ENCODE measurements at places on chromosomes 12 and 14.
A peak's percentile ranks its signal among the peaks of the same experiment; 100 is the strongest.

DNA sequence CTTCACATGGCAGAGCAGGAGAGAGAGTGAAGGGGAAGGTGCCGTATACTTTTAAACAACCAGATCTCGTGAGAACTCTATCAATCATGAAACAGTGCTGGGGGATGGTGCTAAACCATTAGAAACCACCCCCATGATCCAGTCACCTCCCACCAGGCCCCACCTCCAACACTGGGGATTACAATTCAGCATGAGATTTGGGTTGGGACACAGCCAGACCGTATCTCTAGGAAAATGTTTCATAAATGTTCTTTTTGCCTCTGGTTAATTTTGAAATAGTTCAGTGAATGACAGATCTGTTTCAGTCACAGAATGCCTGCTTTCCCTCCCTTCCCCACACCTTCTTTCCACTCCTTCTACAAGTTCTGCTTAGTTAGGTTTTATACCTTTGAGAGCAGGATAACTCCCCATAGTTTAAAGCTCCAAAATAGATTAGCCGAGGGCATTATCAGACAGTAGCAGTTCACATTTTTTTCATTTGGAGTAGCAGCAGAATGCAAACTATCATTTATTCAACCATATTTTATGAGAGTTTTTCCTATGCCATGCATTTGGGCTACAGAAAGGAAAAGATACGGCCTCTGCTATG lies 27.1 kb downstream of the PELI2 start:
- no peaks in the 10 kb centered on the region for H3K27me3 ChIP-seq
- no peak for DNase-seq
- H3K36me3 ChIP-seq = no peaks in the 10 kb centered on the region
- H3K4me3 ChIP-seq = no peak overlapping the region

DNA sequence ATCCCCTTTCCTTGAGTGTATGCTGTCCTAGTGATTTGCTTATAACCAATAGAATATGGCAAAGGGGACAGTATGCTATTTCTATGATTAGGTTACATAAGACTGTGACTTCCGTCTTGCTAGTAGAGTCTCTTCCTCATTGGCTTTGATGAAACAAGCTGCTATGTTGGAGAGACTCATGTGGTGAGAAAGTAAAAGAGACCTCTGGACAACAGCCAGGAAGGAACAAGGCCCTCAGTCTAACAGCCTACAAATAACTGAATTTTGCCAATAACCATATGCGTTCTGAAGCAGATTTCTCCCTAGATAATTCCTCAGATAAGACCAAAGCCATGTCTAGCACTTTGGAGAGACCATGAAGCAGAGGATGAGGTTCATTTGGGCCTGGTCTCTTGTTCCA lies 134.5 kb upstream of the NAV3 start:
- H3K27ac ChIP-seq = no peak overlapping the region
- no peaks in the 10 kb centered on the region for H3K4me1 ChIP-seq
- no peak for DNase-seq
- no peak overlapping the region for H3K4me3 ChIP-seq
- H3K27me3 ChIP-seq = no peaks in the 10 kb centered on the region
- no peaks in the 10 kb centered on the region for H3K36me3 ChIP-seq

DNA sequence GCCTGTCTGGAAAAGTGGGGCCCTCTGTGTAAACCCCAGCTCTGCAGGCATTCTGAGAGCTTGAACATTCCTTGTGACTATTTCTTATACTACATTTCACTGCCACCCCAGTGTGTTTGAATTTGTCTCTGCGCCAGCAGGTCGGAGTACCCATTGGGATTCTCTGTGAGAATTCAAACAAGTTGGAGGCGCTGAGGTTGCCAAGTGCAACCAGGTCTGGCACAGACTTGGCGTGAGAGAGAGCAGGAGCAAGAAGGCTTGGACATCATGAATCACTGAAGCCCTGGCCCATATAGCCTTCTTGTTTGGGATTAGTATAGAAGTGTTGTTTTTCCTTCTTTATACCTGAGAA lies 33.0 kb upstream of the ATP2A2 start:
- H3K4me3 ChIP-seq = no peak overlapping the region
- no peak overlapping the region for H3K27ac ChIP-seq
- 0 out of 2 replicates have a peak, but pooled peaks cover under 1% of the 10 kb centered on the region for H3K4me1 ChIP-seq
- DNase-seq = no peak
- no peaks in the 10 kb centered on the region for H3K27me3 ChIP-seq

GRCh38 chr14:95071649-95072280 lies 85.6 kb downstream of the DICER1 start:
- H3K27ac ChIP-seq = no peak overlapping the region
- no peaks in the 10 kb centered on the region for H3K36me3 ChIP-seq
- no peak overlapping the region for H3K4me3 ChIP-seq

- H3K27ac ChIP-seq = no peak overlapping the region
- no peak for DNase-seq
- no peak overlapping the region for H3K4me3 ChIP-seq
- H3K36me3 ChIP-seq = no peaks in the 10 kb centered on the region
Measured at GRCh38 chr14:46672128-46672527, 20.5 kb upstream of the RPL10L start.

GRCh38 chr14:94979891-94980290 lies 177.4 kb downstream of the DICER1 start:
- H3K27me3 ChIP-seq = no peaks in the 10 kb centered on the region
- no peak overlapping the region for H3K4me3 ChIP-seq
- no peaks in the 10 kb centered on the region for H3K4me1 ChIP-seq
- no peaks in the 10 kb centered on the region for H3K36me3 ChIP-seq

- peak overlapping the region; percentile 40 for H3K27ac ChIP-seq
- H3K27me3 ChIP-seq = no peaks in the 10 kb centered on the region
- no peak overlapping the region for H3K4me3 ChIP-seq
- peaks cover 39% of the 10 kb centered on the region for H3K4me1 ChIP-seq
- H3K36me3 ChIP-seq = no peaks in the 10 kb centered on the region
Measured at GRCh38 chr14:58747181-58747580, 109.4 kb downstream of the DACT1 start.

DNA sequence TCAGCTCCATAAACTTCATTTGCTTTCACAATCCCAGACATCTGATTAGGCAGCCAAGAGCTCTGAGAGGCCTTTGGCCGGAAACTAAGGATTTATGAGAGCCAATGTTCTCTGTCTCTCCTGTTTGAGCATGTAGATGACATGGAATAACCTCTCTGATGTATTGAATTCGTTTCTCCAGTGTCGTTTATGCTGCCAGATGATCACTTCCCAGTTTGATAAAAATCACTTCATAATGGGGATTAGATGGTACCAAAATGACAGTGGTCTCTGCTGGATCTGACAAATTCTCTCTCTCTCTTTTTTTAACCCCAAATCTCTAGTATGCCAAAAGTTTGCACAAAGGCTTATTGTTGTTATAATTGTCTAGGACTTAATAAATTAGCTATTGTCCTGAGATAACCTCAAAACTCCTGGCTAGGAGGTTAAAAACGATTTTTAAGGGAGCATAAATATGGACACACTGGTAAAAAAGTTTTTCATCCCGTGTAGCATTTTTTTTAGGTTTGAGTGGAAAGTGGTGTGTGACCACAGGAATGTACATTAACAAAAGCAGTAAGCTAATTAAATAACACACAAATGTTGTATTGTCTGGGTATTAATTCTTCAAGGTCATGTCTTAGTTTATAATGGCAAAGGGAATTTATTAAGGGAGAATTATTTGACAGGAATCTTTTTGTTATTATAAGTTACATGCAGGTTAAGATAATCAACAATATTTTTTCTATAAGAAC lies 82.6 kb upstream of the USP44 start:
- H3K27ac ChIP-seq = peak overlapping the region; percentile 75
- H3K27me3 ChIP-seq = no peaks in the 10 kb centered on the region
- peaks cover 21% of the 10 kb centered on the region for H3K4me1 ChIP-seq
- no peaks in the 10 kb centered on the region for H3K36me3 ChIP-seq
- peak; percentile 49 for DNase-seq
- no peak overlapping the region for H3K4me3 ChIP-seq

- H3K27ac ChIP-seq = no peak overlapping the region
- no peak overlapping the region for H3K4me3 ChIP-seq
- H3K4me1 ChIP-seq = no peaks in the 10 kb centered on the region
- H3K36me3 ChIP-seq = no peaks in the 10 kb centered on the region
- DNase-seq = no peak
Measured at GRCh38 chr12:93844164-93844784, 167.1 kb downstream of the CRADD start.

- H3K4me1 ChIP-seq = peaks cover 24% of the 10 kb centered on the region
- peak; percentile 65 for DNase-seq
- H3K27ac ChIP-seq = peak overlapping the region; percentile 99
- H3K27me3 ChIP-seq = no peaks in the 10 kb centered on the region
- H3K36me3 ChIP-seq = no peaks in the 10 kb centered on the region
Measured at GRCh38 chr12:116456330-116457082, 102.7 kb upstream of the MAP1LC3B2 start.

DNA sequence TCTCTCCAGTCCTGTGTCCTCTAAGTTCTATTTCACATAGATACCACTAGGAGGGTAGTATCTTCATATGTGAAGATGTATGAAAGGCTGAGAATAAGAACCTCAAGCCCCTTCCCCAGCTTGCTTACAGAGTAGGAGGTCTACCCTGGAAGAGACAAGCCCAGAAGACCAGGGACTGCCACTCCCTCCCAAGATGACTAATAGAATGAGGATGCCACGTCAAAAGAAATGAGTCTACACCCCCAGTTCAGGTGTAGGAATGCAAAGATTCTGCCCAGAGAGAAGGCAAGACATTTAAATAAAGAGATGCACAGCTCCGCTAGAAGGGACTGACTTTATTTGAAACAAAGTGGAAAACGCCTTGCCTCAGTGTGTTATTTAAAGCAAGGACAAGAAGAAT lies 1006.0 kb upstream of the USP15 start:
- H3K4me3 ChIP-seq = no peak overlapping the region
- H3K36me3 ChIP-seq = no peaks in the 10 kb centered on the region
- H3K27me3 ChIP-seq = no peaks in the 10 kb centered on the region
- DNase-seq = no peak
- no peaks in the 10 kb centered on the region for H3K4me1 ChIP-seq

- H3K36me3 ChIP-seq = no peaks in the 10 kb centered on the region
- H3K4me3 ChIP-seq = peak overlapping the region; percentile 26
- peak overlapping the region; percentile 68 for H3K27ac ChIP-seq
- DNase-seq = peak; percentile 79
- H3K27me3 ChIP-seq = no peaks in the 10 kb centered on the region
Measured at GRCh38 chr14:61461808-61462275, 140.5 kb downstream of the PRKCH start.

GRCh38 chr12:112998987-112999767 lies 20.9 kb downstream of the OAS2 start:
- H3K4me1 ChIP-seq = no peaks in the 10 kb centered on the region
- H3K36me3 ChIP-seq = no peaks in the 10 kb centered on the region
- no peak overlapping the region for H3K4me3 ChIP-seq
- no peak overlapping the region for H3K27ac ChIP-seq
- no peak for DNase-seq

- no peaks in the 10 kb centered on the region for H3K36me3 ChIP-seq
- no peak overlapping the region for H3K4me3 ChIP-seq
- H3K27ac ChIP-seq = no peak overlapping the region
- DNase-seq = no peak
- no peaks in the 10 kb centered on the region for H3K27me3 ChIP-seq
Measured at GRCh38 chr14:30035361-30035760, 107.7 kb upstream of the PRKD1 start.

- DNase-seq = no peak
- no peaks in the 10 kb centered on the region for H3K36me3 ChIP-seq
- peaks cover 25% of the 10 kb centered on the region for H3K27me3 ChIP-seq
- H3K4me3 ChIP-seq = no peak overlapping the region
Measured at GRCh38 chr12:32402946-32403345, 3.6 kb downstream of the FGD4 start.

GRCh38 chr12:42652048-42652447 lies 62.5 kb upstream of the PRICKLE1 start:
- H3K27ac ChIP-seq = no peak overlapping the region
- DNase-seq = no peak
- no peaks in the 10 kb centered on the region for H3K36me3 ChIP-seq
- H3K4me3 ChIP-seq = no peak overlapping the region
- peaks cover 9% of the 10 kb centered on the region for H3K27me3 ChIP-seq
- no peaks in the 10 kb centered on the region for H3K4me1 ChIP-seq

All from GM23248 (cell line).